Stimulated activated CD4-positive, alpha-beta T cell treated with anti-CD3 and anti-CD28 coated beads, Interleukin-15, amount 100 ng/mL, for 24 hours (primary cell): ENCODE measurements at places on chromosomes 1 and 21.

GRCh38 chr1:215669806-215670491 lies 102.8 kb downstream of the KCTD3 start:
- DNase-seq: no peak

DNA sequence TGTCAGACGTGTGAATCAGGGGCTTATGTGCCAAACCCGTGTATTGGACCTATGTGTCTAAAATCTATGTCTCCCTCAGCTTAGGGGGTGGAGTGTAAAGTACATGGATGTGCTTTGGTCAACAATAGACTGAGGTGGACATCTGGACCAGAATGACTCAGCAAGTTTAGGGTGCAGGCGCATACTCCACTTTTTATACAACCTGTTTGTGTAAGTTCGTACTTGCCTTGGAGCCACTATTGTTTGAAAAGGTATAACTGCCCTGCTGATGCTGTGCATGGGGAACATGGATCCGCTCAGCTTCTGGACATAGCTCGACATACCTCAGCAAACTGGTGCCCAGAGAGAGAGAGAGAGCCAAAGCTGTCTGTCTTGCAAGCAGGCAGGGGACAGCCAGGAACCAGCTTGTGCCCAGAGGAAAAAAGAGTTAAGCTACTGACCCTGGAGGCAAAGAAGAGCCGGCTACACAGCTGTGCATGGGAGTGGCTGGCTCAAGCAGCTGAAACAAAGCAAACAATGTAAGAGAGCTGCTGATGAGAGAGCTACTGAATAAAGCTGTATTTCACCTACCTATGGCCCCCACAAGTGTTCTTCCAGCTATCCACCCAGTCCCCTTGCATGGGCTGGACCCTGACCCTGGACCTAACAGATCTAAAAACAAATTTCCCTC lies 41.2 kb downstream of the GJA5 start:
- DNase-seq: no peak

DNA sequence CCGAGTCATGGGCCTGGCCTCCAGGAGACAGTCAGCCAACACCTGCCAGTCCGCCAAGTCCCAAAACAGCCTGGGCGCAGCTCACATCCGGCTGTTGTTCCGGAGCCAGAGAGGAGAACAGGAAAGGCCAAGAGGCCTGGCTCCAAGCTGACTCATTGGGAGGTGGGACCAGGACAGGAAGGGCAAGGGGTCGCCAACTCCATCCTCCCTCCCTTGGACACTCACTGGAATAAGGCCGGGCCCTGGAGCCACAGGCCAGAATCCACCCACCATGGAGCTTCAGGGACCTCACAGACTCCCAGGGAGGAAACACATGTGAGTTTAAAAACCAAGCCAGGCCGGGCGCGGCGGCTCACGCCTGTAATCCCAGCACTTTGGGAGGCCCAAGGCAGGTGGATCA lies 25.1 kb upstream of the CLIC4 start:
- DNase-seq: no peak

DNA sequence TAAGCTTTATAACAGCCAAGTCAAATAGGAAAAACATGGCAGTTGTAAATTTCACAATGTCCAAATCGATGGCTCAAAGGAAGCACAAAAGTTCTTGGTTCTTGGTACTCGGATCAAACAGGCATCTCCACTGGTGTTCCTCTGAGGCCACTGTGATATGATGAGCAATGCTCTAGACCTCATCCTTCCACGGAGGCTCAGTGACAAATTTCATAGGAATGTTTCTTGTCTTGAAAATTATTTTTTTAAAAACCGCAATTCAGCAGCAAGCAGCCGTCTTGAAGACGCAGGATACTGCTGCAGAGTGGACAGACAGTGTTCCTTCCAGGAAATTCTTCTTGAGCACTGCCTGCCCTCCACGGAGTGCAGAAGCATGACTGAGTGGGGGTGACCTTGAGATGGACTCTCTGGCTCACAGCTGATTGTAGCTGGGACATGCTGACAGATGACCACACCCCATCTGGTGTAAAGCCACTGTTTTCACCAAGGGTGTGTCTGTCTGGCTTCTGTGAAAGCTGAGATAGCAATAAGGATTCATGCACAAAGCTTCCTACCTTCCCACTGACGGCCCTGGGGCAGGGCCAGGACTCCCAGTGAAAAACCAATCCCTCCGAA lies 61.9 kb downstream of the TIAM1 start:
- no peak for DNase-seq

- DNase-seq: no peak
Measured at GRCh38 chr1:206768472-206769303, 1.9 kb upstream of the IL19 start.

DNA sequence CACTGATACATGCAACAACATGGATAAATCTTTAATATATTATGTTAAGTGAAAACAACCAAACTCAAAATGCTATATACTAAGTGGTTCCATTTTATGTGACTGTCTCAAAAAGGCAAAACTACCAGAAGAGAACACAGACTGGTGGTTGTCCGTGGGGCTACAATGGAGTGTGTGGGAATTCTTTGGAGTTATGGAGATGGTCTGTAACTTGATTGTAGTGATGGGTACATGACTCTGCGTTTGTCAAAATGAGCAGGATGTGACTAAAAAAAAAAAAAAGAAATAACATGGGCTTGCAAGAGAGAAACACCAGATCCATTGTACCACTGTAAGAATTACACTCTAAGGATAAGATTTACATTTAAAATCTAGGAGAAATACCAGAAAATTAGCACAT lies 52.2 kb upstream of the KIAA1614 start:
- DNase-seq: no peak

DNA sequence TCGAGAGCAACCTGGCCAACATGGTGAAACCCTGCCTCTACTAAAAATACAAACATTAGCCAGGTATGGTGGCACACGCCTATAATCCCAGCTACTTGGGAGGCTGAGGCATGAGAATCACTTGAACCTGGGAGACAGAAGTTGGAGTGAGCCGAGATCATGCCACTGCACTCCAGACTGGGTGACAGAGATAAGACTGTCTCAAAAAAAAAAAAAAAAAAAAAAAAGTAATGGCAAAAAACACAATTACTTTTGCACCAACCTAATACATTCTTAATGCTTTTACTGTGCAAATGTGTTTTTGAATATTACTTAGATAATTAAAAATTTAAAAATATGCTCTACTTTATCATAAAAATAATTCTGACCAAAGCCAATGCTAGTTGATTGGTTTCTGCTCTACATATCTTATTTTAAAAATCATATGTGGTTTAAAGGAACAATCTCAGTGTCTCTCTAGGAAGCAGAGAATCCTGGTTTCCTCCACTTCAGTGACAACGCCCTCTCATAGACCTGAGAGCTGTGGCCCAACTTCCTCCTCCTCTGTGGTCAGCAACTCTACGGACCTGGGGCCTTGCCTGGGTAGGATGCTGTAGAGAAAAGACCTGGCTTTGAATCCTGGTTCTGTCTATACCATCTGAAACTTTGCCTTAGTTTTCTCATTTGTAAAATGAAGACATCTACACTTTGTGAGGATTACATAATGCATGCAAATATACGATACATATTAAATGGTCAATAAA lies 64.7 kb downstream of the TGFBR3 start:
- DNase-seq: no peak

DNA sequence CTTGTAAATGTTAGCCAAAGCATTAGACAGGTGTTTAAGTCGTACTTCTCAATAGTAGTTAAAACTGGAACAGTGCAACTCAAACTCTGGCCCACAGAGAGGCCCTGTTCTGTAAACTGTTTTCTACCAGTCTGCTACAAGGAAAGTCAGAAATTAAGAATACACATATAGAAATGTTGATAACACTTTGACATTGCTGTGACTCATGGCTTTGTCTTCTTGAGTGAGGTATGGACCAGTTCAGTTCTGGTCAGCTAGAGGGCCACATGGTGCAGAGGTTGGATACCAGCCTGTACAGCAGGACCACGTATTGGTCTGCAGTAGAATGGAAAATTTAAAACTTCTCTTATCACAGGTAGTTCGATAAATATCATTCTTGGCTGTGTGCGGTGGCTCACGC lies 22.3 kb downstream of the ZBTB8B start:
- no peak for DNase-seq

- no peak for DNase-seq
Measured at GRCh38 chr1:226602186-226603021, 53.8 kb downstream of the STUM start.

GRCh38 chr1:88935522-88936222 lies 44.3 kb upstream of the GTF2B start:
- DNase-seq: no peak

DNA sequence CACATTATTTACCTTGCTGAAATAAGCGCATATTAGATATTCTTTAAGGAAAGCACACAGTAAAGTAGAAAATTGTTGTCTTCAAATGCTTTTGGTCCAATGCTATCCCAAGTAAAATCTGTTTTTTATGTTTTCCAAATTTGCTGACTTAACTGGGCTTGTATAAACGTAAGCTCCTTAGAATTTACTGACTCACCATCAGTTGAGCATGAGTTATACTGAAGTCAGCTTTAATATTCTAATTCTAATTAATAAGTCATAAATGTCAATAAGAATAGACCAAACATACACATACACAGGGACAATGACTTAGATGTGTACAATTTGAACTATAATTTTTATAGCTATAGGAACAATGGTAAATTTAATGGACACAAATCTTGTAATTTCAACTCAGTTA lies 319.2 kb downstream of the TPR start:
- no peak for DNase-seq
